ENCODE measurements at places on chromosomes 16 and 17.

DNA sequence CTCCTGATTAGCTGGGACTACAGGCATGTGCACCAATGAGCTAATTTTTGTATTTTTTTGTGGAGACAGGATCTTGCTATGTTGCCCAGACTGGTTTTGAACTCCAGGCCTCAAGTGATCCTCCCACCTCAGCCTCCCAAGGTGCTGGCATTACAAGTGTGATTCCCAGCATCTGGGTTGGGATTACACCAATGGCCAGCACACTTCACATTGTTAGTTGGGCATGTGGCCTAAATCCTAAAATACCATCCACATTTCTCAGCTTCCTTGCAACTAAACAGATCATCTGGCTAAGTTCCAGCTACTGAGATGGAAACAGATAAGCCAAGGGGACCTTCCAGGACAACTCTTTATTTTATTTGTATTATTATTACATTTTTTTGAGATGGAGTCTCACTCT, 9.9 kb downstream of the RABEP2 start:
- DNase-seq = no peak

DNA sequence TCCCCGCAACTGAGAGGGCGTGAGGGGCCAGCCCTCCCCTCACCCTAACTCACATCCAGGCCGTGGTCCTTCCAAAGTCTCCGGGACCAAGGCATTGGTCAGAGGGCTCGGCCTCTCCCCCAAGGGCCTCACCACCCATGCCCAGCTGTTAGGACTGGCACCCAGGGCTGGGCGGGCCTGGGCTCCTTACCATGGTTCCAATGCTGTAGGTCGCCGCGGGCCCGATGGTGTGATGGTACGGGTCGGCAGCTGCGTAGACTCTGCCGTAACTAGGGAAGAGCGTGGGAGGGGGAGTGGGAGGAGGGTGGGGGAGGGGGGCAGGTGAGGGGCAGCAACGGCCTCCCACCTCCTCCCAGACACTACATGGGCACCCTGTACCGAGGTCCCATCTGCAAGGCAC, 19.6 kb downstream of the ENGASE start:
- no peak for DNase-seq

GRCh38 chr17:67682196-67682595, 35.5 kb upstream of the NOL11 start:
- no peak for DNase-seq

GRCh38 chr17:74603746-74604145, 11.7 kb upstream of the CD300LD start:
- no peak for DNase-seq

DNA sequence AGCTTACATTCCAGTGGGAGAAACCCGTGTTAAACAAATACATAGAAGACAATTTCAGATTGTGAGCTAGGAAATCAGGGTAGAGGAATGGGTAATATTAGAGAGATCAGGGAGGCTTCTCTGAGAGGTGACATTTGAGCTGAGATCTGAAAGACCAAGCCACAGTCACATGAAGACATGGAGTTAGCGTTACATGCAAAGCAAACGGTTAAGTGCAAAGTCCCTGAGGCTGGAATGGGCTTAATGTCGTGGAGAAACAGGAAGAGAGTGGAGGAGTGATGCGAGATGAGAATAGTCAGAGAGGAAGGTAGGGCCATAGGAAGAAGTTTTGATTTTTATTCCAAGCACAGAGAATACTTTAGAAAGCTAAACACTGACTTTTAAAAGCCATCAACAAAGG, 246.1 kb downstream of the IRX3 start:
- no peak for DNase-seq

DNA sequence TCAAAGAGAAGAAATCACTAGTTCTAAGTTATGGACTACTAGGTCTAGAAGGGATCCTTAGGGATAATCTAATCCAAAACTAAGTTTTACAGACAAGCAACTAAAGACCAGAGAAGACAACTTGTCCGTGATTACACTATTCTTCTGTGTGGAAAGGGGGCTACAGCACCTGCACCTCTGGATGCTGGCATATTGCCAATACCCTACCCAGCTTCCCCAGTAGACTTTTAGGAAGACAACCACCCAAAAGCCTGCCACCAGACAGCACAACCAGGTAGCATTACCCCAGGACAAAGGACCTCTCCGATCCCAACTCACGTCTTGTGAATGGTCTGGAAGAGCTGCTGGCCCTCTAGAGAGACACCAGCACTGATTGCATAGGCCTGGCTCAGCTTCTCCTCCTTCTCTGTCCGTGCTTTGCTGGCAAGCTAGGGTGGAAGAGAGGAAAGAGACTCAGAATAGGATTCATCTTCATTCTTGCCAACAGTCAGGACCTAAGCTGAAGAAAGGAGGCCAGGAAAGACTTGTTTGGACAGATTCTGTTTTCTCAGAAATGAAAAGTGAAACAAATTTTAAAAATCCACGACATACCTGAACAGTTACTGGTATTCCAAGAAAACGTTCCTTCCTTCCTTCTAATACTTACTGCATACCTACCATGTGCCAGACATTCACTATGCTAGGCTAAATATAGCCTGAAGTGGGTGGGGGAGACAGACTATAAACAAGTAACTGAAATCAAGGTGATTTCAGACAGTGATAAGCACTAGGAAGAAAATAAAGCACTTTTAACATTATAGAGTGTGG, 25.3 kb upstream of the TMEM101 start:
- peak; percentile 9 for DNase-seq

- peak; percentile 65 for DNase-seq
These were observed 1.5 kb downstream of the TMEM102 start for GRCh38 chr17:7436556-7437368.

GRCh38 chr17:4980644-4981216, 6.7 kb downstream of the CAMTA2 start:
- DNase-seq = no peak

DNA sequence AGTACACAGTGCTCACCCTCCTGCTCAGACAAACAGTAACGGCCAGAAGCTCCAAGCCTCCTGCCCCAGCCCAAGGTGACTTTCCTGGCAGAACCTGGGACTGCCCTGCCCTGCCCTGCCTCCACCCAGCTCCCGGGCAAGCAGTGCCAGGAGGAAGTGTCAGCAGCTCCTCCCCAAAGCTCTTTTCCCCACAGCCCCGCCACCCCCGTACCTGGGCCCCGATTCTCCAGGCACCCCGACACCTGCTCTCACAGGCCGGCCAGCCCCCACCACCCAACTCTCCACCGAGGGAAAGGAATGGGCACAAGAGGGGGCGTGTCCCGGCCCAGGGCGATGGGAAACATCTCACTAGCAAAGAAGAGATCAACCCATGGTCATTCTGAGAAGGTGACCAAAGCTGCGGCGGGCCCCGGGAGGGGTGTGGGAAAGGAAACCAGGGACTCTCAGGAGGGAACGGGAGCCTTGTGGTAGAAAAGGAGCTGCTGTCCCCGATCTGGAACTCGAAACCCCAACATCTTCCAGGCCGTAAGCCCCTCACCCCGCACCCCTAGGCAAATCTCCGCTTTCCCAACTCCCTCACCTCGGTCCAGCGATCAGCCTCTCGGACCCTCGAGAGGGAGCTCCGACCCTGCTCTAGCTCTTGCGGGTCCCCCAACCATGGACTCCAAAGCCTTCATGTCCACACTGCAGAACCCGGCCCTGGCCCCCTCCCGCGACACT, 1.2 kb downstream of the BCAR1 start:
- no peak for DNase-seq

GRCh38 chr16:28863929-28864793, 518 bp downstream of the SH2B1 start:
- peak; percentile 34 for DNase-seq

DNA sequence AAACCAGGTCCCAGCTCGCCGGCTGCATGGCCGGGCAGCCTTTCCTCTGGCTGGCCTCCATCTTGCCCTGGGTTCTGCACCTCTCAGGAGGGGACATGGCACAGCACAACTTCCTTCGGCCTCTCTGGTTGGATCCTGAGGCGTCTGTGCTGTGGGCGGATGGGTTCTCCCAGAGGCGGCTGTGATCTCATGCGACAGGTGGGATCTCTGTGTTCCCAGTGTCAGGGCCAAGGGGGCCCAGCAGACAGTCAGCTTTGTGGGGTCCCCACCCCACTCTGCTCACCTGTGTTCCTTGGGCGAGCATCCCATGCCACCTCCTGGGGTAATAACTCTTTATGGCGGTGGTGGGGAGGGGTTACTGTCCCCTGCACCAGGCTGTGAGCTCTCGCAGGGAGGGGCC, 35.8 kb downstream of the FA2H start:
- DNase-seq = no peak

- no peak for DNase-seq
These were observed 3.6 kb downstream of the ZNF267 start for GRCh38 chr16:31876951-31877828.

GRCh38 chr16:67271446-67271845, 7.9 kb upstream of the PLEKHG4 start:
- no peak for DNase-seq

DNA sequence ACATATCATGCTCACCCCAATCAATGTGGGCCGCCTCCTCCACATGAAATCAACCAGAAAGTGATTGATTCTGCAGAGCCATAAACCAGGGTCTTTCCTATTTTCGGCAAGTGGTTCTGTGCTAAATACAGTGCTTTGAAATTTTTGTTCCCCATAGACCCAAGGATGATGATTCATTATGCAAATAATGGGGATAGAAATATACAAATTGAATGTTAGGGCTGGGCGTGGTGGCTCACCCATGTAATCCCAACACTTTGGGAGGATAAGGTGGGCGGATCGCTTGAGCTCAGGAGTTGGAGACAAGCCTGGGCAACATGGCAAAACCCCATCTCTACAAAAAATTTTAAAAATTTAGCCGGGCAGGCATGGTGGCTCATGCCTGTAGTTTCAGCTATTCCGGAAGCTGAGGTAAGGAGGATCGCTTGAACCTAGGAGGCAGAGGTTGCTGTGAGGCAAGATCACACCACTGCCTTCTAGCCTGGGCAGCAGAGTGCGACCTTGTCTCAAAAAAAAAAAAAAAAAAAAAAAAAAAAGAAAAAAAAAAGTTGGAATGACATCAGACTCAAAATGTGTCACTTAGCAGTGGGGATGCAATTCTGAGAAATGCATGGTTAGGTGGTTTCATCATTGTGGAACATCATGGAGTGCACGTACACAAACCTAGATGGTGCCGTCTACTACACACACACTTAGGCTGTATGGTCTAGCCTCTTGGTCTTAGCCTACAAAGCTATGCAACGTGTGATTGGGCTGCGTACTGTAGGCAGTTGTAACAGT, 581.7 kb downstream of the MAF start:
- no peak for DNase-seq

GRCh38 chr16:2773188-2773968, 3.7 kb downstream of the ELOB start:
- no peak for DNase-seq

GRCh38 chr16:48574766-48575165, 35.2 kb downstream of the N4BP1 start:
- no peak for DNase-seq

- DNase-seq = no peak
These were observed 1736.9 kb downstream of the TP53TG3F start for GRCh38 chr16:35196313-35196712.

DNA sequence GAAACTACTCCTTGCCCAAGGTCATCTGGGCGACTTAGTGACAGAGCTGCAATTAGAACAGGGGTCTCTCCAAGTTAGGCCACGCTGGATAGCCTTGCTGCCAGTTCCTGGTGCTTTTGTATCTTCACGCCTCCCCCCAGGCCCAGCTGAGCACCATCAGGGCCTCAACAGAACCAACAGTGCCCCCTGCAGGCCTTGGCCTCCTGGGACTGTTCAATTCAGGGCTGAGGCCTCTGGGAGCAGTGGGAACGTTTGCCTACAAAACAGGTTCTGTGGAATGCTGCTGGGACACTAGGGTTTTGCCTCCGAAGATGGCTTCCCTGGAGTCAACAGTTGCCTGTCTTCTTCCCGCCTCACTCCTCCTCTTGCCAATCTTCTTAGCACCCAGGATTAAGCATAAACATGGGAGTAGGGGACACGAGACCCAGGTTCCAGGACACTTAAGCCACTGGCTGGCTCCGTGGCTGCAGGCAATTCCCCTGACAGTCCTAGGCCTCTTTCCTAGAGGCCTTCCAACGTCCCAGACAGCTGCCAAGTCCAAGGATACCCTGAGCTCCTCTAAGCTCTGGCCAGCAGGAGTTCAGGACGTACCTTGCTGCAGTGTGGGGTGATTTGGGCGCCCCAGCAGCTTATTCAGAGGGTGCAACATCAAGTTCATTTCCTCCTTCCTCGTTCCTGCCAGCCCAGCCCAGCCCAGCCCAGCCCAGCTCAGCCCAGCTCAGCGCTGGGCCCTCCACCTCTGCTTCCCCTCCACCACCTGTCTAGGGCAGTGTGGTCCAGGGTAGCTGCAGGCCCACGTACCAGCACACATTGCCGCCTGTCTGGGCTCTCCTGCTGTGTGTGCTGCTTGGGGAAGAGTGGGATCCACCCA, 246.6 kb upstream of the RPL38 start:
- DNase-seq = no peak

GRCh38 chr16:27678955-27679354, 129.0 kb downstream of the KATNIP start:
- DNase-seq = no peak

DNA sequence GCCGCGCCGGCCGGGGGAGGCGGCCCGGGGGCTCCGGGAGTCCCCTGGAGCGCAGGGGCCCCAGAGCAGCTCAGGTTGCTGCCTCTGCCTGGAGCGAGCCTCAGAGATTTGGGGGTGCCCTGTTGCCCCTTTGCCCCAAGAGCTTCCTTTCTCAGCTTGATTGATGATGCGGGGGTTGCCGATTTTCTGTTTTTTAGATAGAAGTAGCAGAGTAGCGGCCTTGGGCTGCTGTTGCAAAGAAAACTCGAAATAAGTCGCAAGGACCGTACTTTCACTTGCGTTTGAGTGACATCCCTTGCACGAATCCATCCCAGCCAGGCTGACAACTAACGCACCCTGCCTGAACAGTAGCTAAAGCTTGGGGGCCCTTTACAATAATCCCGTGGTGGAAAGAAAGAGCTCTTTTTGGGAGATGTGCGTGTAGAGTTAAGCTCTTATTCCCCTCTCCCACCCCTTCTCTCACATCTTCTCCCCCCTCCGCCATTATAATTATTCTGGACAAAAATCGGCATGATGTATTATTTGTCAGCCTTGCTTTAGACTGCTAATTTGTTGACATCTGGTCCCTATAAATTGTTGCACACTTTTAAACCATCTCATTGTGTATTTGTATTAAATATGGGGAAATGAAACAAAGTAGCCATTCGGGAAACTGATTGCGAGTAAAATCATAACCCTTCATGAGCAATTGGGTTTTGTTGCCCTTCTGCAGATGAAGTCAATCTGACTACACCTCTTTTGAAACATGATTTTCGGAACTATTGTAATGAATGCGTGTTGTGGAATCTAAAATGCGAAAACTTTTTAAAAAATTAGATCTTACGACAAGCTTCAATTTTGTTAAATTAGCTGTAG, 873 bp downstream of the USP10 start:
- DNase-seq = no peak

DNA sequence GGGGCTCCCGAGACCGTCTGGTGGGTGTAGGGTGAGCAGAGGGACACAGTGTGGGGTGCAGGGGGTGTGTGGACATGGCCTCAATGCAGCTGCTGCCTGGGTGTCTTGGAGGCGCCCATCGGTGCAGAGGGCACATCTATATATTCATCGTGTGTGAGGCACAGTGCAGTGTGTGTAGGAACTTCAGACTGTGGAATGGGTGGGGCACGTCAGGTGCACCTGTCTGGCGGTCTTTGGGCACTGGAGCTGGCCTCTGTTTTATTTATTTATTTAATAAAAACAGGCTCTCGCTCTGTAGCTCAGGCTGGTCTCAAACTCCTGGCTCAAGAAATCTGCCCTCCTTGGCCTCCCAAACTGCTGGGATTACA, 16.8 kb downstream of the LASP1 start:
- DNase-seq = no peak

GRCh38 chr16:23114131-23114904, 34.9 kb downstream of the USP31 start:
- DNase-seq = no peak
